ENCODE measurements at places on chromosomes 2 and 18.

DNA sequence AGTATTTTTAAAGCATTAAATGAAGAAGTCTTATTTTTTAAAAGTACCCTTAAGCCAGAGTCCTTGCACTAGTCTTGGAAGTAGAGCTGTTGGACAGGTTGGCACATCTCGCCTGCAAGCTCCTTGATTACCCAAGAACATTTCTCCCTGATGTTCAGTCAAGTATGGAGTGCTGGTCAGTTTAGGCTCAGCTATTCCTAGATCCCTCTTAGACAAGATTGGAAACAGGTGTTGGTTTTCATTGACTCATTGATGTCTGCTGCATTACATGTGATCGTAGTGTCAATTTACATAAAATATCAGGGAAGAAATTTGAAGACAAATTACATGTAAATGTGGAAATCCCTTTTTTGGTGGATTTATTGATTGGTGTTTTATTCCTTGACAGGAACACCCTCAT lies 170.4 kb downstream of the ZNF407 start:
- no peak for DNase-seq

- no peak for DNase-seq
These were observed 114.0 kb downstream of the ACAA2 start for GRCh38 chr18:49699303-49699702.

- no peak for DNase-seq
These were observed 5.7 kb downstream of the GFPT1 start for GRCh38 chr2:69381337-69381737.

- no peak for DNase-seq
These were observed 79.6 kb upstream of the LCLAT1 start for GRCh38 chr2:30367232-30368070.

GRCh38 chr18:64714086-64714485 lies 565.2 kb upstream of the LINC00305 start:
- DNase-seq = no peak

DNA sequence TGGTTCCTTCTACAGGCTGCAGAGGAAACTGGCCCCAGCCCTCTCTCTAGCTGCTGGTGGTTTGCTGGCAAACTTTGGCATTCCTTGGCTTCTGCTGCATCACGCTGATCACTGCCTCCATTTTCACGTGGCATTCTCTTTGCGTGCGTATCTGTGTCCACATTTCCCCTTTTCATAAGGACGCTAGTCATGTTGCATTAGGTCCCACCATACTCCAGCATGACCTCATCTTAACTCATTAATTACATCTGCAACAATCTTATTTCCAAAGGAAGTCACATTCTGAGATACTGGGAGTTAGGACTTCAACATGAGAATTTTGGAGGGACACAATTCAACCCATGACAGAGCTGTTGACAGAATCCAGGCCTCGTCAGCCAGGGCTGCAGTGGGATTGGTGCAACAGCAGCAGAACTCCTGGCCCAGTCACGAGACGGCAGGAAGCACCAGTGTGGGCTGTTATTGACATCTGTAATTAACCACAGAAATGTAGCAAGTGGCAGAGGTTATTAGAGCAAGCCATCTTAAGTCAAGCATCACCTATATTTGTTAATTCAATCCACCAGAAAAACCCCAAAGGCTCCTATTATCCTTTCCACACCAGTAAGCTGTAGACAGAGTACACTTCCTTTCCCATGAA lies 132.4 kb downstream of the TMEM163 start:
- no peak for DNase-seq

- no peak for DNase-seq
These were observed 34.6 kb upstream of the KLF11 start for GRCh38 chr2:10008809-10009176.

GRCh38 chr2:239676716-239677452 lies 276.1 kb upstream of the HDAC4 start:
- no peak for DNase-seq

- DNase-seq = no peak
These were observed 83.1 kb upstream of the LRRTM4 start for GRCh38 chr2:77604953-77605929.

GRCh38 chr2:66490588-66491001 lies 55.7 kb downstream of the MEIS1 start:
- DNase-seq = no peak

GRCh38 chr2:130878316-130878715 lies 41.6 kb downstream of the ARHGEF4 start:
- DNase-seq = no peak

DNA sequence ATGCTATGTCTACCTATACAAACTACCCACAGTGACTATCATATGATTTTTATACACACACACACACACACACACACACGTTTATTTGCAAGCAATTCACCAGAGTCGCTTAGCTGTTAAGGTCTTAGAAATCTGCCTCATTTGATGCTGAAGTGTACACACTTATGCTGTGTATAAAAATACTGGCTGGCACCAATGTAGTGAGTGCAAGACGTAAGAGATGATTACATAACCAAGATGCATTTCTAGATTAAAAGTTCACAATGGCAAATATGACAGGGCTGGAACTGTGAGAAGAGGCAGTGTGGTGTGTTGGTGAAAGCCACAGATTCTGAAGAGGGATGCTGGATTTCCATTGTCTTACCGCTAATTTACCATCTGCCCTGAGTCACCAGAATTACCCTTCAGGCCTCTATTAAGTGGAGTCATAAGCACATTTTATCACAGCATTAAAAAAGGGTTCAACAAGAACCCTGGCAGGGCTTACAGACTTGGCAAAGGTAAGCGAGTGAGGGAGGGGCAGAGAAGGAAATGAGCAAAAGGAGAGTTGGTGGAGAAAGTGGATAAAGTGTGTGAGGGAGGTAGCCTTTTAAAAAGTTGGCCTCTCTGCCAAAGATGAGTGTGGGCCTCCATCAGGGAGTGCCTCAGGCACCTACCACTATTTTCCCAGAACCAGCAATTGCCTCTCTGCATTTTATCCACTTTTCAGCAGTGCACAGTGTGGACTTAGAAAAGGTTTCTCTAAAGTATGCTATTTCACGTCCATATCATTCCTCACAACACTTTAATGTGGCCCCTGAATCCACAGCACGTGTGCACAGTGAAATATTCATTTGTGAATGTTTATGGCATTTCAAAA lies 21.5 kb downstream of the MEIS1 start:
- DNase-seq = no peak

DNA sequence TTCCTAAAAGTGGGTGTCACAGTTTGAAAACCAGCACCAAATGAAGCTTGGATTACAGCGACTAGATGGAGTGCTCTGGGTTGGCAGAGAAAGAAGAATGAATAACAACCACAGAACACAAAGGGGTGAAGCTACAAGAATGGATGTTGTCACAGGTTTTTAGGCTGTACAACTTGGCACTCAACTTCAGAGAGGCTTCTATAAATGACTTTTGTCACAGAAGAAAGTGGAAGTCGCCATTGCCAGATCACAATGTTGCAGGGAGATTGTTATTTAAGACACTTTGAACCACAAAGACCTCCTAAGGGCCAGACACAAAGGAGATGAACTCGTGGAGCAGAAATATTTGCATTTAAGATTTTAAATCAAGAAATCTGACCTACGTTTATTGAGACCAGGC lies 354.2 kb downstream of the CDH7 start:
- DNase-seq = no peak

DNA sequence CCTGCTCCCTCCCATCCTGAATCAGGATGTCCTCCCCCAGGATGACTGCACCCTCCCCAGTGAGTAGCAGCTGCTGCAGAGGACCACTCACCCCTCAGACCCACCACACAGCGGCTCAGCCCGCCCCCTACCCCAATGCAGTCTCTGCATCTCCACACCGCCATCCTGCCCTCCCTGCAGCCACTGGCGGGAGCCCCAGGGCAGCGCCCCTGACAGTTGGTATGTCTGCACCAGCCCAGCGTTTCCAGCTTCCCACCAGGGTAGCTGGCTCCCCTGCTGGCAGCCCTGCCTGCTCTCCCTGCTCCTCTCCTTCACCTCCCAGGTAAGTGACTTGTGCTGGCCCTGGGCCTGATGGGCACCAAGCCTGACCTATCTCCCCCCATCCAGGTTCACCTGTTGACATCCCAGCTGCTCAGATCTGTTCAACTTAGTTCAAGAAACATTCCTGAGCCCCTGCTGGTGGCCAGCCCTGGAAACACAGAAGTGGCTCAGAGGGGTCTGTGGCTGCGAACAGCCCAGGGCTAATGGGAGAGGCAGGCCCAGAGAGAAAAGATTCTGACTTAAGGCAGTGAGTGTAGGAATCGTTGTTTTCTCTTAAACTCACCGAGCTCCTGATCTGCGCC lies 117.7 kb upstream of the RAB6C start:
- DNase-seq = no peak

GRCh38 chr2:38264396-38265221 lies 112.5 kb downstream of the ATL2 start:
- DNase-seq = no peak

DNA sequence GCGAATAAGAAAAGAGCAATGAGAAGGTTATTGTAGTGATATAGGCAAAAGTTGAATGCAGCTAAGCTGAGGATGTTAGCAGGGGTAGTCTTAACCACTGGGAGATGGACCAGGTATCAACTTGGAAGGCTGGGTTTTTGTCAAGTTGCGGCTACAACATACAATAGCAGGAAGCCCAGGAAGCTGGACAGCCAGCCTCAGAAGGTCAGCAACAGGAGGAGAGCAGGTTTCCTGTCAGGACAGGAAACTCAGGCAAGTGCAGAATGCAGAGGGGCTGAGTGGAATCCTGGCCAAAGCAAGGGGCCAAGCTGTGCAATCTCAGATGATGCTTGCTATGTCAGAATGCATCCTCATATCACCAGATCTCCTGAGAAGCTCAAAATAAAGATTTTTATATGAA lies 530.0 kb upstream of the ID2 start:
- no peak for DNase-seq

All from T-helper 2 cell (primary cell).